ENCODE measurements at places on chromosomes 16 and 17. TPM values are rescaled to one million over a fixed set of nuclear protein-coding genes. Genes with fewer than 3 reads are reported as not detected.

LGALS9B gene
- total RNA-seq: not detected

ABCA10 gene
- total RNA-seq: under 0.01 TPM

KRT23 gene
- total RNA-seq: 0.36 TPM

DNA sequence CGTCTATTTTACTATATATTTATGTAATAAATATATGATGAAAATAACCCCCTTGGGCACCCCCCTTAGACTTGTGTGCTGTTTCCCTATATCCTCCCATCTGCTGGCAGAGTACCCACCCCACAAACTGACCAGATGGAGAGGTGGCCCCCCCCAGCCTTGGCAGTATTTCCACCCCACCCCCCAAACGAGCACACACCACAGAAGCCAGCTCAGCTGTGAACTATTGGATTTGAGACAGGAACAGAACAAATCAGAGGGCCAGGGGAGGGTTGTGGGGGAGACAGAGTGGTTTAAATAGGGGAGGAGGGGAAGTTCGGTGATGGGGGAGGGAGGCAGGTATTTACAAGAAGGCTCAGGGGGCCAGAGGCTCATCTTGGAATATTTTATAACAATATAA lies 7.8 kb downstream of the NR1D1 start:
- peaks cover 73% of the 10 kb centered on the region for H3K36me3 ChIP-seq
- no peak for DNase-seq
- H3K4me1 ChIP-seq: peaks cover 5% of the 10 kb centered on the region
- no peak overlapping the region for H3K4me3 ChIP-seq
- no peaks in the 10 kb centered on the region for H3K27me3 ChIP-seq
- H3K27ac ChIP-seq: no peak overlapping the region

DNA sequence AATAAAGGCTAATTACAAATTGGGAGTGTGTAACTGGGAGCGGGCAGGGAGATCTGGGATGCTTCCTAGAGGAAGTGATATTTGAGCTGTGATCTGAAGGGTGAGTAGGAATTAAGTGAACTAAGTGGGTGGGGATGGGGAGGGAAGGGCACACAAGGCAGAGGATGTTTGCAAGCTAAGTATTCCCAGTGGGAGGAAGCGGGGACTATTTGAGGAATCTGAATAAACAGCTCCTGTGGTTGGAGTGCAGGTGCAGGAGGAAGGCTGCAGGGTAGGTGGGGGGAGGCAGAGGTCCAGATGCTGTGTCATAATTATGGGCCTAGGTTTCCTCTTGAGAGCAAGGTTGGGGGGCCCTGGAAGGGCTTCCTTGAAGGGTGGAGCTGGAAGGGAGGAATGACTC lies 102.1 kb upstream of the HS3ST2 start:
- no peaks in the 10 kb centered on the region for H3K36me3 ChIP-seq
- DNase-seq: no peak
- H3K4me1 ChIP-seq: no peaks in the 10 kb centered on the region
- H3K27me3 ChIP-seq: no peaks in the 10 kb centered on the region

DNA sequence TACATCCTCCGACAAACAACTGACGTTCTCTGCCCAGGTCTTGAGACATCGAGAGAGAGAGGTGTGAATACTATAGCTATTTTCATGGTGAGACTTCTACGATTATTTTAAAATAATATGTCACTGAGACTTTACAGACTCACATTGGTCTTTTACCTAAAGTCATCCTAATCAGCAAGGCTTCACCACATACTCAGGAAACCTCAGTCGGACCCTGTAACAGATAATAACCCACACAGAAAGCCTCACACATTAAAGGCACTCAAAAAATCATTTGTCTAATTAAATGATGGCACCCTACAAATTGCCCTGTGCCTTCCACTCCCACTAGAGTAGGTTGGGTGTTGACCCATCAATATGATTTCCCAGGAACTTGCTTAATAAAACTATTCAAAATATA lies 19.8 kb upstream of the SLC39A11 start:
- H3K4me1 ChIP-seq: no peaks in the 10 kb centered on the region
- DNase-seq: no peak
- no peak overlapping the region for H3K4me3 ChIP-seq
